Hematopoietic multipotent progenitor cell (in vitro differentiated cells): ENCODE measurements at places on chromosomes 7 and 10. TPM values are rescaled to one million over a fixed set of nuclear protein-coding genes. Genes with fewer than 3 reads are reported as not detected.

RAB19 gene
- 3.2 TPM for total RNA-seq

DNA sequence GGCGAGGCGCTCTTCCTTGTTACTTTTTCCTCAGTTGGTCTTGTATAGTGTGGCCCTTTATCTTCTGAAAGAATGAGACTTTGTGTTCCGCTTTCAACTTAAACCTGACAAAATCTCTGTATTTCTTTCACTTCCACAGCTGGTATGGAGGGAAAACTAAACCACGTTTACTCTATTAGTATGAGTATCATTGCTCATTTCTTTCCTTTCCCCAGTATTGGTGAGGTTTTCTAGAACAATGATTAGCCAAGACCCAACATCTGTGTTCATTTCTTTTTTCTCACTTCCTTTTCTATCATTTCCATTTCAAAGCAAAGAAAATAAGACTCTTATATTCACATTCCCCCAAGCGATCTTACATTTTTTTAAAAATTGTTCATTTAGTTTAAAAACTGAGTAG lies 165.3 kb downstream of the PAXIP1 start:
- DNase-seq, result no peak

SLIT1 gene
- total RNA-seq, result under 0.01 TPM

SRRM3 gene
- under 0.01 TPM for total RNA-seq

NKX2-3 gene
- 15.1 TPM for total RNA-seq

TSPAN33 gene
- 41.7 TPM for total RNA-seq

FAM20C gene
- 2.7 TPM for total RNA-seq

DNA sequence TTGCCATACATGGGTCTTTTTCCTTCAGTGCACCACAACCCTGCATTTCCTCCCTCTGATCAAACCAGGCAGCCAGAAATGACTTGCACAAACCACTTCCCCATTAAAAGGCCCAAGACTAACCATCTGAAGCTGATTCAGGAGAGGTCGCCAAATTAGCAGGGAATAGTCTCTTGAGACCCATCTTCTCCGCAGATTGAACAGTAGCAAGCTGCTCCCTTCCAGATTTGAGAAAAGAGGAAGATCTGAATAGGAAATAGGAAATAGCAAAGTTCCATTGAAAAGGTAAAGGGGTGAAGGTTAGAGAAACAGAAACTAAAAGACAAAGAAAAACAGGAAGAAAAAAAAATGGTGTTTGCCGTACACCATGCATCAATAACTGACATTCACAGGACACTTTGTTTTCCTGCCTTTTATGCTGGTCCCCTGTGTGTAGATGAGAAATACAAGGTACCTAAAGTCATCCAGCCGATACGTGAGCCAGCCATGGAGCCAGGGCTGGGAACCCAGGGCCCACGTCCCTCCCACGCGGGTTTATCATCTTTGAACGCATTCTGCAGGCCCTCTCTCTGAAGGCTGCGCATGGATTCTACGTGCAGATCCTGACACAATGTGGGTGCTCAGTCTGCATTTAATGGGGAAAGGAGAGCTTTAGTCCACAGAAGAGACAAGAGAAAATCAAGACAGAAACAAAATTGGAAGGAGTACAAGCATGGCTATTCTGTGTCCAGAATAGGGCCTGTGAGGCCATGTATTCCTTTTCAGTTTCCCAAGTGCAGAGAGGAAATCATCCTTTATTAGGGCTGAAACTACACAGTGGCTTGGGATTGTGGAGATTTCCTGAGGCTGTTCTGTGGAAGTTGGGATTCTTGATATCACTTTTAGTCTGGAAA lies 268.4 kb upstream of the NPVF start:
- DNase-seq, result peak; percentile 71

AKR1C2 gene
- total RNA-seq, result 1.3 TPM

DNA sequence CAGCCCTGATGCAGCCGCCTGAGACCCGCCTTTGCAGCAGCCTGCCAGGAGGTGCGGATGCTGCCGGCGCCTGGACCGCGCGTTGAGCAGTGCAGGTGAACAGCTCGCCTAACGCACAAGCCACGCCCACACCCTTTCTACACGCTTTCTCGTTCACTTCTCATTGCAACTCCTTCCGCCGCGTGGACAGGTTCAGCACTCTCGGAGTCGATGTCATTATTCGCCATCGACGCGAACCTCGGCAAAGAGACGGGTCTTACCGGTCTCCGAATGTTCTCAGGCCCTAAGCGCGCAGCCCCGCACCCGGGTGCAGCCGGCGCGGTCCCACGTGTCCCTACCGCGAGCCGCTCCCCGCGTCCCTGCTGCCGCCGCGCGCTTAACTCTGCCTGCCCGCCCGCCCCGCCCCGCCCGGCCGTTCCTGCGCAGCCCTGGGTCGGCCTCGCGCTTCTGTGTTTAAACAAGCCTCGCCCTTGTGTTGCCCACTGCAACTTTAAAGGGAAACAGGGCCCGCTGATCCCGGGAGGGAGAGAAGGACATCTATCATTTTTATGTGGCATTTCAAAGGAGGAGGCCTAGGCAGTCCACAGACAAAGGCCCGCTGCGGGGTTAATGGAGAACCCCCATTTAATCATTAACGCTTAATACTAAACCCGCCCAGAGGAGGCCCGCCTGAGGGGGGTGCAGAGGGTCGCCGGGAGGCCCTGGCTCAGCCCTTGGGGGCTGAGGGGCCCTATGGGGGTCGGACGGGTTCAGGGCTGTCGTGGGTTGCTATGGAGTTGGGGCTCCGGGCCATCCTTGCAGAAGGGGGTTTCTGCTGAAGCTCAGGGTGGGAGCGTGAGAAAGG lies 128.5 kb downstream of the WDR11 start:
- DNase-seq, result no peak

- no peak for DNase-seq
These were observed 31.2 kb downstream of the COL17A1 start for GRCh38 chr10:104054430-104054829.

GRCh38 chr7:87414794-87415188 lies 60.7 kb downstream of the ABCB4 start:
- no peak for DNase-seq

DNA sequence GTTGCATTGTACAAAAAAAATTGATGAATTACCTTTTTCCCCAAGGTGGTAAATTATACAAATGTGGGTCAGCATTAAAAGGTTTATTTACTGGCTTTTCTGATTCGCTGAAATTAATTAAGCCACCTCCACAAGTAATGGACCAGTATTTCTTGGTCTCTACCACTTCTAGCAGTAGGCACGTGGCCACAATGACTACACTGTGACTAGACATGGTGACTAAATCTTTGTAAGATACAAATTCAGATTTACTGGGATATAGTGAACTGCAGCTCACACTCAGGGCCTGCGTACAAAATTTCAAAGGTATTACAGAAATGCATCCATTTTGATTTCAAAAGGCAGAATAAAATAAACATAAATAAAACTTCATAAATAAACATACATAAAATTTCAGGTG lies 10.9 kb downstream of the HPSE2 start:
- DNase-seq, result no peak

GRCh38 chr10:73537288-73537687 lies 41.5 kb upstream of the PPP3CB start:
- DNase-seq, result peak; percentile 9

DNA sequence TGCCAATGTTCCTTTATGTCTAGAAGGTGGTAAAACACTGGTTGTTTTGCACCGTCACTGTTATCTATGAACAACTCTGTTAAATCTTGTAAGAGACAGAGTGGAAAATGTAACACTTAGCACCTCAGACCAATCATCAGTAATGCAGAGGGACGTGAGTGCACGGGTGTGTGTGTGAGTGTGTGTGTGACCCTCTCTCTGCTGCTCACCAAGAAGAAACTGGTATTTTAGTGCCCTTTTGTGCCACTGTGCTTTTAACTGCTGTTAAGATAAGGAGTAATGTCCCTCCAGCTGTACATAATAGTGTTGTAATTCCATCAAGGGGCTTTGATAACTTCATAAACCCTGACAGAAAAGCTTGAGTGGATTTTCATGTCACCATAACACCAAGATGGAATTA lies 130.1 kb downstream of the CREB5 start:
- DNase-seq, result no peak

DNA sequence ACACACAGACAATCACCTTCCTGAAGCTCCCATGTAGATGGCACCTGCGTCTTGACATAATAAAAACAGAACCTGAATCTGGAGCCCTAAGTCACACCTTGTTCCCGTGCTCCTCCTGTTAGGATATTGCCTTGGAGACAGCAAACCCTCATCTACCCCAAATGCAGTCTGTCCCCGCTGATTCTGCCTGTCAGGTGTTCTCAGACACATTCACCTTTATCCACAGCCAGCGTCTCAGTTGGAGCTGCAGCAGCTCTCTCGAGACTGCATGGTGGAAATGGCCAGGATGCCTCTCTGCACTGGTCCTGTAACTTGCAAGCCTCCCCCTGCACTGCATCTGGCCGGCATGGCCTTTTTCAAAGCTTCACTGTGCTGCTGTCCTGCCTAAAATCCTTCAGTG lies 218.0 kb upstream of the ZNF32 start:
- DNase-seq, result no peak

SGCE gene
- under 0.01 TPM for total RNA-seq

ZNF467 gene
- total RNA-seq, result 3.5 TPM

NANOS1 gene
- 0.27 TPM for total RNA-seq

DNA sequence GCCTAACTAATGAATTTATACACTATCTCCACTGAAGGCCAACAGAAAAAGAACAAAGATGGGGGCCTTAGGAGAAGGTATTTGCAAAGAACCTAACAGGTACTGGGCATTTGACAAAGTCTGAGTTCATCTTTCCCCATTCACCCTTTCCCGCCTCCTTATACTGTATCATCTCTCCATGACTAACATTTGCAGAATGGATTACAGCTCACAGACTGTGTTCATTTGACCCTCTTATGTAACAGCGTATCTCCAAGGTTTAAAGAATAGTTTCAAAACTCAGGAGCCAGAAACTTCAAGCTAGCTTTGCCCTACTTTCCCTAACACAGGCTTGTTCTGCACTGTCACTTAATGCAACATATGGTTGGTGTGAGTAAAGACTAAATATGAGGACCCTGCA lies 238.7 kb upstream of the CELF2 start:
- DNase-seq, result no peak

DNA sequence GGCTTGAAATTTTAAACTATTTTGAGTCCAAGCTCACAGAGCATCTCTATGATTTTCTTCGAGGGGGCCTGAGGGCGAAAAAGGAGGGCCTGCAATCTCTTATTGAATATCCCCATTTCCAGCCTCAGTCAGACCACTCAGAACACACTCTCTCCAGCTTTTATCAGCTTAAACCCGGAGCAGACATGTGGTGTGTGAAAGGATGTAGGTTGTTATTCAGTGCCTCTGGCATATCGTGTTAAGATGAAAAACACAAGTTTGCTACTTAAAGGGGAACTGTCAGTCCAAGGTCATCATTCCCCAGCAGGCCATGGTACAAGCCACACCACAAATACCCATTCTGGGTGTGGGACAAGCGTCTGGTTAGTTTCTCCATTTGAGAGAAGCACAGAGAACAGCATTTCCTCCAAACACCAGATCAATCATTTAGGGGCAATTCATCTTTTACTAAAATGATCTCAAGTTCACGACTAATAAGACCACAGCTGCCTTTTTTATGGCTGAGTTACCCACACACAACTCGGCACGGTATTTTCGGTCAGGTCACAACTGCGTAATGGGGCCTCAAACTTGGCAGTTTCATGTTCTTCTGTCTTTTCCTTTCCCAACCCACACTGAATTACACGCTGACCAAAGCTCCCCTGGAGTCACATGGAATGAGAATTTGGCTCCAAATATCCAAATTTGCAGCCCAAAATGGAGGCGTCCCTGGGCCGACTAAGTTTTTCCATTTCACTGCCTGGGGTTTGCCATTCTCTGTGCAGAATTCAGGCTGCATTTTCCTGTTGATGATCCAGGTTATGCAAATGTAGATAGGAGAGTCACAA lies 188.4 kb downstream of the SEM1 start:
- DNase-seq, result no peak

- no peak for DNase-seq
These were observed 73.1 kb upstream of the HECW1 start for GRCh38 chr7:43039346-43039745.

TUBAL3 gene
- 1.3 TPM for total RNA-seq

NDUFB2 gene
- 62.5 TPM for total RNA-seq

GRCh38 chr7:14936554-14936953 lies 34.0 kb upstream of the DGKB start:
- DNase-seq, result no peak

- DNase-seq, result no peak
These were observed 35.2 kb downstream of the FAM53B start for GRCh38 chr10:124708922-124709520.

CACNB2 gene
- total RNA-seq, result 11.6 TPM

DNA sequence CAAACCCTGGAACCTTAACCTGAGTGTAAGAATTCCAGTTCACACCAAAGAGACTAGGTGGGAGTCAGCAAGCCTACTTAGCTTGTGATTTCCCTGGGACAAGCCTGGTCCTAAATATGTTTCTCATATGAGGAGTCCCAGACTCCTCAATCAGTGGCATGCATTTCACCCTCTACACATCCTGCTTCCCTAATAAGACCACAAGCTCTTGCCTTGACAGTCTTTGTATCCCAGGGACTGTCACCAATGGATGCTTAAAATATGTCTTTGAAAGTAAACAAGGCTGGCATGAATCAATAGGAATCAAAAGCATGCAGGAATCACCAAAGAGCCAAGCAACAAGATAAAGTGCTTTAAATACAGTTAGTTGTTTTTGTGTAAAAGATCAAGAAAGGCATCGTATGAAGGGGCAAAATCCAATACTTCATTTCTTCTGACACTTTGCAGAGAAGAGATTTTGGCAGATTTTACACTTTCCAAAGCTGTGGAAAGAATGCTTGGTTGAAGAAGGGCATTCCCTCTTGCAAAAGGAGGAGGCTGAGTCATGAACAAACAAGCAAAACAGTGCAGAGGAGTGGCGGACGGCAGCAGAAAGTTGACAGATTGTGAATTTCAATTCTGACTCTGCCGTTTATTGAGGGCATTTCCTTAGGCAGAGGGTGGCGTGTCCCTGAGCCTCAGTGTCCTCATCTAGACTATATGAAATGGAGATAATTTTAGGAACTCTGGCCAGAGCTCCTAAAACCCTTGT lies 8.5 kb upstream of the NFE2L3 start:
- no peak for DNase-seq

- no peak for DNase-seq
These were observed 13.0 kb downstream of the MCMBP start for GRCh38 chr10:119859420-119860258.

GRCh38 chr10:117972168-117972837 lies 74.4 kb downstream of the RAB11FIP2 start:
- DNase-seq, result no peak

PAPSS2 gene
- 0.54 TPM for total RNA-seq

BUB3 gene
- 177 TPM for total RNA-seq

GRCh38 chr7:88546808-88547207 lies 212.7 kb upstream of the ZNF804B start:
- DNase-seq, result peak; percentile 6

- no peak for DNase-seq
These were observed 417.2 kb upstream of the C7orf33 start for GRCh38 chr7:148173369-148173768.

- DNase-seq, result no peak
These were observed 404.2 kb downstream of the THSD7A start for GRCh38 chr7:11427686-11428273.

DNA sequence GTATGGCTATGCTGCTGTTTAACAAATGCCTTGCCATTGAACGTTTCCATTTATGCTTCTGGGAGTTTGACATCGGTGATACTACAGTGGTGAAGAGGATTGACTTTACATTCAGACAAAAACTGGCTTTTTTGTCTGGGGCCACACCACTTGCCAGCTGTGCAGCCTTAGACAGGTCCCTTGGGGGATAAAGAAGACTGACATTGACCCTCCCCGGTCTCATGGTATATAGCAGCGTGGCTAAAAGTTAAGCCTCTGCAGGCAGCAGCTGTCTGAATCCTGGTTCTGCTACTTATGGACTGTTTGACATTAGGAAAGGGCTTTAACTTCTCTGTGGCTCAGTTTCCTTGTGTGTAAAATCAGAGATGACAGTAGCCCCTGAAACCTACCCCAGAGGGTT lies 42.0 kb upstream of the PTF1A start:
- no peak for DNase-seq
